ENCODE measurements at places on chromosomes 16 and 17.
A peak's percentile ranks its signal among the peaks of the same experiment; 100 is the strongest.

GRCh38 chr16:86509759-86510464, 415 bp upstream of the FOXF1 start:
- DNase-seq, result no peak

- DNase-seq, result no peak
Observed at GRCh38 chr17:82623707-82624106, 24.5 kb downstream of the WDR45B start.

DNA sequence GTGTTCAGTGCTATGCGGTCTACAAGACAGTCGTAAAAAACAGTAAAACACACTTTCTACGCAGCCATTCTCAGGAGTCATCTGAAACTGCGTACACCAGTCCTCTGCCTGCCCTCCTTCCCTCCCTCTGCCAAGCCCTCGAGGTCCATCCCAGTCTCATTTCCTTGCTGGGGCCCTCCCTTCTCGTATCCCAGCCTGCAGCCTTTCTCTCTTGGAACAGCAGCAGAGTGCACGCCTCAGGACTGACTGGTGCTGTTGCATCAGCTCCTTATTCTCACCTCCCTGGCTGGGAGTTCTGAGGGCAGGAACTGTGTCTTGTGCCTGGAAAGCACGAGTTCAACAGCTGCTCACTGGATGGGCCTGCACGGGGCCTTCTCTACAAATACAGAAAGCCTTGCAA, 12.5 kb downstream of the FAHD1 start:
- DNase-seq, result no peak

DNA sequence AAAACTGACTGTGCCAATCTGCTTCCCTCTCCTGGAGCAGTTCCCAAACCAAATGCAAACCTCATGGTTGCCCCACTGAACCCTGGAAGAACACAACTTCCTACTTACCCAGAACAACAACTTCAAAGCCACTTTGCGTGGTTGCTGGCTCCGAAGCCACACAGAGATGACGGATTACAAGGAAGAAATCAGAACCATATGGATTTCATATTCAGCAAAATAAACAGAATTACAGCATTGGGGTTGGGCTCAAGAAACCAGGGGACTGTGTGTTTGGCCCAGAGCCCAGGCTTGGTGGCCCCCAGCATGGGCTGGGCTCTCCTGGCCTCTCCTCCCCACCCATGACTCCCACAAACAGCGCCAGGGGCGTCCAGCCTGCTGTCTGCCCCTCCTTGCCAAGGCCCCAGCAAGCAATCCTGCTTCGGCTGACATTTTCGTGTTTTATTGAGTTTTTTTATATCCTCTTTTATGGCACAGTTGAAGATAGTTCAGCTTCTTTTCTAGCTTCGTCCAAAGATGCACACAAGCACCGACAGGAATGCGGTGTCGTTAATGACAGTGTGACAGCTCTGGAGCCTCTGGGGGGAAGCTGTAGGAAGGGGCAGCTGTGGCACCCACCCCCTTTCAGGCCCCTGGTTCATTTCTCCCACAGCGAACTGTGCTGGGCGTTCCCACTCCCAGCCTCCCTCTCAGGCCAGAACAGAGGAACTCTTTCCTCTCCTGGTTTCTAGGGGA, 137.1 kb downstream of the GAS7 start:
- no peak for DNase-seq

DNA sequence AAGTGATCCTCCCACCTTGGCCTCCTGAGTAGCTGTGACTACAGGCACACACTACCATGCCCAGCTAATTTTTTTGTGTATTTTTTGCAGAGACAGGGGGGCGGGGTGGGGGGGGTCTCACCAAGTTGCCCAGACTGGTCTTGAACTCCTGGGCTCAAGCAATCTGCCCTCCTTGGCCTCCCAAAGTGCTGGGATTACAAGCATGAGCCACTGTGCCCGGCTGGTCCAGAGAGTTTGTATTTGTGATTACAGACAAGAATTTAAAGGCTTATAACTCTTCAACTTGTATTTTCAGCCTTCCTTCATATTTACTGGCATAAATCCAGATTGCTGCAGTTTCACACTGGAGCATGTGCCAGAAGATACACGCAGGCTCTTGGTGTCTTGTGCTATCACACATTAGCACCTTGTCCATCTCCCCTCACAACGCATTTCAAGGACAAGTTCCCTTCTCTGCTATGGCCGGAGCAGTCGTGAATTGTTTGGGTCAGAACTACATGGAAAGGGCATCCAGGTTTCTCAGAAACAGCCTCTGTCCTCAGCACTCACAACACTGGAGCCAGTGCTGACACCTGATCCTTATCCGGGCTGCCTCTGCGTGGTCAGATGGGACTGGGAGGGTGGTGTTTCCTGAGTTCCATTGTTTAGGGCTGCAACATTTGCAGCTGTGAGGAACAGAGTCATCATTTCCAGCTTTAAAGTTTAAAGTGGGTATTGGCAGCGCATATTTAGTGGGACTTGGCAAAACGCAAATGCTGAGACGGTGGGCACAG, 28.1 kb downstream of the WSCD1 start:
- DNase-seq, result no peak

GRCh38 chr16:3879887-3880564, 487 bp downstream of the CREBBP start:
- peak; percentile 80 for DNase-seq

- DNase-seq, result no peak
Observed at GRCh38 chr17:34776456-34777443, 184.5 kb downstream of the CCT6B start.

- no peak for DNase-seq
Observed at GRCh38 chr17:64092113-64092512, 37.8 kb downstream of the ERN1 start.

- DNase-seq, result no peak
Observed at GRCh38 chr17:72898725-72899124, 193.8 kb downstream of the SLC39A11 start.

- no peak for DNase-seq
Observed at GRCh38 chr16:896261-897199, 74.3 kb downstream of the LMF1 start.

GRCh38 chr17:77690271-77691161, 268.0 kb upstream of the TNRC6C start:
- DNase-seq, result peak; percentile 49

DNA sequence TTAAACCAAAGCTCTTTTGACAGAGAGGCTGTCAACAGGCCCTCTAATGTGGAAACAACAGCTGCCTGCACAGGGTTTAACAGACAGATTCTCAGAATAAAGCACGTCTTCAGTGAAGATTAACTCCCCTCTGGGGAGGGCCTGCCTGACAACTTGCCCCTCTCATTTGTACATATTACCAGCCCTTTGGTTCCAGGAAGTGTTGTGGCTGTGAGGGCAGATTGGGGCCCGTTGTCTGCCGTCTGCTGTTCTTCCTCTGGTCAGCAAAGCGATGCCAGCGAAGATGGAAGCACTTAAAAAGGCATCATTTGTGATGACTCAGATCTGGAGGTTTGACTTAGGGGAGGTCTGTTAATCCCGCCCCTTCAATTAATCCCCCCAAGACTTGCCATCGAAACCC, 177.0 kb upstream of the IRX6 start:
- DNase-seq, result no peak

DNA sequence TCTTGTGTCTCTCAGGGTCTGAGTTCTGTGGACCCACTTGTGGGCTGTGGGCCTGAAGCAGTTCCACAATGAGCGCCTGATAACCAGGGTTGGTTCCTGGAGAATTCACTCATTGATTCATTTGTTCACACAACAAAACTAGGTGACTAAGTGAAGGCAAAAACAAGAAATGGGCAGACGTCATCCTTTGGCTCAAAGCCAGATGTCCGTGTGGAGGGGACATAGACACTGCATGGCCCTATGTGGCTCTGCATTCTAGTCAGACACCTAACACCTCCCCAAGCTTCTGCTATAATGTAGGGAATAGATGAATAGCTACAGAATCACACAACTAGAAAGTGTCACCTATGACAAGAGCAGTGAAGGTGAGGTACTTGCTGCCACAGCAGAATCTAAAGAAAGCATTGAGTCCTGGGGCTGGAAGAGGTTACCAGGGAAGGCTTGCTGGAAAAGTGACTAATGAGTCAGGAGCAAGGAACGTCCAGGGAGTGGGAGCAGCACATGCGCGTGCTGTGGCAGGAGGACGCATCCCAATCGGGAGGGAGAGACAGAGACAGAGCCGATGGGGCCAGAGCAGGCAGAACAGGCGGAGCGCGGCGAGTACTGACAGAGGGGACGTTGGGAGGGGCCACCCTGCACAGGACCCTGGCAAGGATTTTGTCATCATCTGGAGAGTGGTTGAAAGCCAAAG, 58.9 kb downstream of the CES1 start:
- DNase-seq, result no peak

DNA sequence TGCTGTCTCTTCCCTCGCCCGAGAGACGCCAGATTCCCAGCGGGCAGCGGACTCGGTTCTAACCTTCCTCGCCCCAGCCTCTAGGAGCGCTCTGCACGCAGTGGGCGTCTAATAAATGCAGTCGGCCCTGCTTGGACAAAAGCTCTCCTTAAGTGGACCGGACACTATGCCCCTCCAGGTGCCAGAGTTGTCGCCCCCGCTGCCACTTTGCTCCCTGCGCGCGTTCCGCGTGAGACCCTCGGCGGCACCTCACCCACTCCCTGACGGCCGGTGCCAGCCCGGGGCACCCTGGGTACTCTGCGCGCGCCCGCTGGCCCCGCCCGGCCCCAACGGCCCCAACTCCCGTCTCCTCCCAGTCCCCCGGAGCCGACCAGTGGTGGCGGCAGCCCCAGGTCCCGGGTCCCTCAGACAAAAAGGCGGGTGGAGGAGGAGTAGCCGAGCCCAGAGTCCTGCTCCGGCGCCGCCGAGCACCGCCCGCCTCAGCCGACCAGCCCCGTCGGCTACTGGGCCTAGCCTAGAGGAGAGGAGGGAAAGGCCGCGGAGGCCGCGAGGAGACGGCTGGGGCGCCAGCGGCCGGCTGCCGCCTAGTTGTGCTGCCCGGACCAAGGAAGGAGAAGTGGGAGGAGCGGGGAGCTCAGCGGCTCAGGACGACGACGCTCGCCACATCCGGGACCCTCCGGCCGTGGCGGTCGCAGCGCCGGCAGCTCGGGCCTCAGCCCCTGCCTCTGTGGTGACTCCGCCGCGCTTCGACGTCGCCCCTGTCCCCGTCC, 123.0 kb downstream of the GOSR1 start:
- DNase-seq, result peak; percentile 57

DNA sequence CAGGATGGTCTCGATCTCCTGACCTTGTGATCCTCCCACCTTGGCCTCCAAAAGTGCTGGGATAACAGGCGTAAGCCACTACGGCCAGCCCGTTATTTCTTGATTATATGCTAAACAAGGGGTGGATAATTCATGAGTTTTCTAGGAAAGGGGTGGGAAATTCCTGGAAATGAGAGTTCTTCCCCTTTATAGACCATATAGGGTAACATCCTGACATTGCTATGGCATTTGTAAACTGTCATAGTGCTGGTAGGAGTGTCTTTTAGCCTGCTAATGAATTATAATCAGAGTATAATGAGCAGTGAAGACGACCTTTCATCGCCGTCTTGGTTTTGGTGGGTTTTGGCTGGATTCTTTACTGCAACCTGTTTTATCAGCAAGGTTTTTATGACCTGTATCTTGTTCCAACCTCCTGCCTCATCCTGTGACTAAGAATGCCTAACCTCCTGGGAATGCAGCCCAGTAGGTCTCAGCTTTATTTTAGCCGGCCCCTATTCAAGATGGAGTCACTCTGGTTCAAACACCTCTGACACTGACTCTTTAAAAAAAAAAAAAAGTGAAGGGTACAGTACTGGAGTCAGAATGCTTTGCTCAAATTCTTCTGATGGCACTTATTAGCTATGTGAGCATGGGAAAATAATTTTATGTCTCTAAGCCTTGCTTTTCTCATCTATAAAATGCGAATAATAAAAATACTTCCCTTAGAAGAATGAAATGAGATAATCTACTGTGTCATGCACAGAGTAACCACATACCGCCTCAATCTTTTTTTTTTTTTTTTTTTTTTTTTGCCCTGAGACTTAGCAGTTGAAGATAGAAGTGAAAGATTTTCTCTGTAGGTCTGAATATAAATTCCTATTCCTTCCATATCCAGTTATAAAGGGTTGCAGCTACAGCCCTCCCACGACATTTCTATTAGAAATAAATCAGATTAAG, 5.1 kb upstream of the CALCOCO2 start:
- DNase-seq, result no peak

- DNase-seq, result no peak
Observed at GRCh38 chr17:50608700-50609379, 25.8 kb upstream of the ABCC3 start.

GRCh38 chr16:85610446-85611193, 2.5 kb upstream of the GSE1 start:
- peak; percentile 93 for DNase-seq

- DNase-seq, result no peak
Observed at GRCh38 chr17:62692721-62693431, 65.4 kb downstream of the MRC2 start.

DNA sequence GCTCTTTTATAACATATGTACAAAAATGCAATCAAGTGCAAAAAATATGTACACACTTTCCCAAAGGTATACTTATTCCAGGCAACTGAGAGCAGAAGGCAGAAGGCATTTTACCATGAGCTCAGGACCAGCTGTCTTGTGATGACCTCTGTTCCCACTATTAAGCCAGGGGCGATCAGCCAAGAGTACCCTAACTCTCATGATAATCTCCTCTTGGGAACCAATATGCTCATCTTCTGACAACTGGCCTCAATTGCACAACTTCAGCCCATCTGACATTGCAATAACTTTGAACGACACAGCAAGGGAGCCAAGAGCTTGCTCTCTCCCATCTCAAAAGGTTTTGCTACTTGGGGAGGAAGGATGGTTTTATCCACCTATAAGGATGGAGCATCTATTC, 471.9 kb downstream of the HS3ST3B1 start:
- DNase-seq, result no peak

GRCh38 chr16:53804467-53804866, 100.5 kb downstream of the FTO start:
- no peak for DNase-seq

DNA sequence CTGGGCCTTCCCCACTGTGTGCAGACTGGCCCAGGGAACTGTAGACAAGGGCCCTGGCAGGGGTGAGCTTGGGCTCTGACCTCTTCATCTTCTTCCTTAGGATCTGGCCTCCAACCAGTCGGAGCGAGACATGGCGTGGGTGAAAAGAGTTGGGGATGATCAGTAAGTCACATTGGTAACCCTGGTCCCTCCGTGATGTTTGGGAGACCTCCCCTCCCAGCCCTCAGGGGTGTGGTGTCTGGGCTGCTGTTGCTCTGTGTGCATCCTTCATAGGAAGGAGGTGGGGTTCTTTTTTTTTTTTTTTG, 5.5 kb downstream of the TBKBP1 start:
- DNase-seq, result no peak

- DNase-seq, result no peak
Observed at GRCh38 chr17:55341432-55341831, 76.7 kb downstream of the HLF start.

GRCh38 chr17:79116575-79117368, 42.1 kb downstream of the ENGASE start:
- DNase-seq, result no peak

- DNase-seq, result no peak
Observed at GRCh38 chr16:85084841-85085510, 27.3 kb downstream of the CIBAR2 start.

GRCh38 chr16:84806256-84806889, 13.4 kb upstream of the CRISPLD2 start:
- no peak for DNase-seq

GRCh38 chr16:48537275-48537674, 72.7 kb downstream of the N4BP1 start:
- DNase-seq, result no peak

GRCh38 chr17:77890771-77891170, 67.7 kb upstream of the TNRC6C start:
- no peak for DNase-seq
